ENCODE measurements at places on chromosomes 12 and 14.

GRCh38 chr12:108568338-108569154 lies 6.2 kb downstream of the ISCU start:
- DNase-seq, result no peak

DNA sequence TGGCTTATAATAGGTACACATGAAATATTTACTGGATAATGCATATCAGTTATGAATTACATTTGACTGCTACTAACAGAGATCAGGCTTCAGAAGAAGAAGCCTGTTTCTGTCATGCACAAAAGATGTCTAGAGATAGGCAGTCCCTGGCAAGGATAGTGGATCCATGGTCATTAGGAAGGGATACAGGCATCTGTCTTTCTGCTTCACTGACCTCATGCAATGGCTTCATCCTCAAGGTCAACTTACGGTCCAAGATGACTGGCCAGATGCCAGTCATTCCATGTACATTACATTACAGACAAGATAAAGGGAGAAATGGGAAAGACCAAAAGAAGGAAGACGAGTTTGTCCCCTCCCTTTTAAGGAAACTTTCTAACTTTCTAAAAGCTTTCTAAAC lies 94.0 kb downstream of the NUAK1 start:
- DNase-seq, result no peak

- no peak for DNase-seq
These were observed 430.0 kb downstream of the CCDC91 start for GRCh38 chr12:28620281-28620680.

DNA sequence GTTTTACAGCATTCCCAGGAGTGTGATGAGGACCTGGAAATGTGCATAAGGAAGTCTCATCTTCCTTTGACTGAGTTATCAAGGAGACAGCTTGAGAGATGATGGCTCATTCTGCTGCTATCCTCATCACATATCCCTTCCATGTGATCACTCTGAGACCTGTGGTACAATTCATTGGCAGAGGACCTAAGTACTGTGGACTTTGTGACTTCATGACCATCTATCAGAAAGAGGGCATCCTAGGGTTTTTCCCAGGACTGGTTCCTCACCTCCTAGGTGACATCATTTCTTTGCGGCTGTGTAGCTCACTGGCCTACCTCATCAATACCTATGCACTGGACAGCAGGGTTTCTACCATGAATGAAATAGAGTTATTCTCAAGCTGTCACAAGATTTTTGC lies 172.1 kb upstream of the PLEKHG7 start:
- DNase-seq, result no peak

DNA sequence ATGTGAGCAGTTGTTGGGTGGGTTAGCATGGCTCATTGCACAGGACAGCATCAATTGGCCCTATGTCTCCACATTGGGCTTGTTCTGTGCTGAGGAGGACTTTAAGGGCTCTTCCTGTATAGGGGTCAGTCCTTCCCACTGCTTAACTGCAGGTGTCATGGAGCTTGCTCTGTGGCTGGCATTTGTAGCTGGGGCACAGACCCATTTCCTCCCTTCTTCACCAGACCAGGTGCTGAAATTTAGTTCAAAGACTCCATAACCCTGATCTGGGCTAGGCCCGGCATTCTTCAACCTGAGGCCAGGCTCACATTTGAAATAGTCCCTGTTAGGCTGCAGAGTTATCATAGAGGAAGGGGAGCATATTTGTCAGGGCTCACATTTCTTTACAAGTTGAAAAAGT lies 12.8 kb downstream of the CHST11 start:
- no peak for DNase-seq

- DNase-seq, result no peak
These were observed 92.3 kb downstream of the DERA start for GRCh38 chr12:16003460-16003859.

- DNase-seq, result peak; percentile 92
These were observed at the start of gene MAP3K9 for GRCh38 chr14:70809225-70810219. MAP3K9 (minus strand) TSS chr14:70809513; CDS start chr14:70809171, 342 bp downstream.

DNA sequence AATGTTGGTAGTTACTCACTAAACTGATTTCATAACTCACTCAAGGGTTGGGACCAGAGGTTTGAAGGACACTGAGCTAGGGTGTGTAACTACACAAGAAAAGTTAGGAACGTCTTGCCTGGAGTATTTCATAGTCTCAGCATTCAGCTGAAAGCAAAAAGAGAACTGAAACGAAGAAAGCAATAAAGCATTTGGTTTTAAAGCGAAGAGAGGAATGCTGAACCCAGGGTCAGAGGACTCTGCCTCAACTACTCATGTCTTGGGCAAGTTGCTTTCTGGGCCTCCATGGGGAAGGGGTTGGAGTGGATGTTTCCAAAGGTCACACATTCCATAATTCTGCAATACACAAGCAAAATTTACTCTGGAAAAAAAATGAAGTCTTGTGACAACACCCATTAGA lies 1.4 kb downstream of the GNS start:
- DNase-seq, result no peak

DNA sequence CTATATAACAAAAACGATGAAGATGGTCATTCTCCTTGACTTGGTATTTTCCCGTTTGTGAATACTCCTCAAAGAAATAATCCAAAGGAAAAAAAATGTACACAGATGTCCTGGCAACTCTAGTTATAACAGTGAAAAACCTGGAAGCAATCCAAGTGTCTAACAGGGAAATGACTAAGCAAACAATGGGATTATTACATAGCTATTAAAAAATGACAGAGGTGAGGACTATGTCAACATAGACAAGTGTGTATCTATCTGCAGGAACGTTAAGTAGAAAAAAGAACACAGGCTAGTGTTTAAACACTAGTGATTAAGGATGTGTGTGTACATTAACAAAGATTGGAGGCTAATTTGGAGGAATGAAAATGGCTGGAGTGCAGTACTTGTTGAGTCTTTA lies 5.9 kb upstream of the APOLD1 start:
- no peak for DNase-seq

GRCh38 chr12:129532707-129533499 lies 370.9 kb downstream of the TMEM132D start:
- no peak for DNase-seq

DNA sequence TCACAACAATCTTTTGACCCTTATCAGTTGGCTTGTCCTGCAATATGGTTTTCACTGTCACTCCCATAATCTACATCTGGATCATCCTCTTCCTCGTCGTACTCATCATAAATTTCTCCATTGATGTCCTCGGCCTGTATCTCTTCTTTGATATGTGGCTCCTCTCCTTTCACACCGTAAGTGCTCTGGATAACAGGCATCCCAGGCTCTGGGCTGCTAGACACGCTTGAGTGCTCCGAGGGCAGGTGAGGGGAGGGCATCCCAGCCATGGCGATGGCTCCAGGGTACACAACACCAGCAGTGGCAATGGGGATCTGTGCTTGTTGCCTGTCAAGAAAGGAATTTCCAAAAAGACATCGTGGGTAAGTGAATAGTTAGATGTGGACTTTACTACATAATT lies 415.3 kb downstream of the SOX5 start:
- DNase-seq, result no peak

DNA sequence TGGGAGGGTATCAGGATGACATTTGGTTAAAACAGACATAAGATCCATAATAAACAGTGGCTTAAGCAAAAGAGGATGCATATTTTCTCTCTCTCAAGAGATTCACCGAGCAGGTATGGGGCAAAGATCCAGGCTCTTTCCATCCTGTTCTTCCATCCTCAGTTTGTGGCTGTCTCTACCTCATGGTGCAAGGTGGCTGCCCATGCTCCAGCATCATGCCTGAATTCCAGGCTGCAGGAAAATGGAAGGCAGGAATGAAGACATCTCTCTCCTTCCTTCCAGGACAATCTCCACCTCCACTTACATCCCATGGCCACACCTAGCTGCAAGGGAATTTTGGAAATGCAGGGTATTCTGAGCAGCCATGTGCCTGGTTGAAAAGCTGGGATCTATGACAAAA lies 136.0 kb downstream of the GLT1D1 start:
- no peak for DNase-seq

- DNase-seq, result no peak
These were observed 177.2 kb upstream of the NEDD1 start for GRCh38 chr12:96729886-96730285.

GRCh38 chr12:85352016-85352415 lies 72.0 kb downstream of the ALX1 start:
- DNase-seq, result no peak

DNA sequence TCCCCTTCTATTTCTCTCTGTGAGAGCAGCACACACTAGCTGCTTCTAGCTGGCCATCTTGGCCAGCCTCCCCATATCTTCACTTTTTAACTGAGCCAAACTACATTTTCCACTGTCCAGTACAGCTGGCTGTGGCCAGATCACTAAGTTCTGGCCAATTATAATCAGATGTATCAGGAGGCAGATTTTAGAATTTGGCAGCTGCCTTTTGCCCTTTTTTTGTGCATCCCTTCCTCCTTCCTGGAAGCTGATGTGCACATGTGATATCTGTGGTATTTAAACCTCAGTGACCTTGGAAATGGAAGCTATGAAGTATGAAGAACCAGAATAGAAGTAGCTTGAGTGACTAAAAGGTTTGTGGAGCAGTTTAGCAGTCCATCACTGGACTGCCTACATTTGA lies 49.8 kb upstream of the ANO6 start:
- DNase-seq, result no peak

GRCh38 chr14:24196071-24197055 lies 1.1 kb upstream of the TM9SF1 start:
- DNase-seq, result no peak

- DNase-seq, result no peak
These were observed 231.2 kb downstream of the ETNK1 start for GRCh38 chr12:22856178-22856577.

DNA sequence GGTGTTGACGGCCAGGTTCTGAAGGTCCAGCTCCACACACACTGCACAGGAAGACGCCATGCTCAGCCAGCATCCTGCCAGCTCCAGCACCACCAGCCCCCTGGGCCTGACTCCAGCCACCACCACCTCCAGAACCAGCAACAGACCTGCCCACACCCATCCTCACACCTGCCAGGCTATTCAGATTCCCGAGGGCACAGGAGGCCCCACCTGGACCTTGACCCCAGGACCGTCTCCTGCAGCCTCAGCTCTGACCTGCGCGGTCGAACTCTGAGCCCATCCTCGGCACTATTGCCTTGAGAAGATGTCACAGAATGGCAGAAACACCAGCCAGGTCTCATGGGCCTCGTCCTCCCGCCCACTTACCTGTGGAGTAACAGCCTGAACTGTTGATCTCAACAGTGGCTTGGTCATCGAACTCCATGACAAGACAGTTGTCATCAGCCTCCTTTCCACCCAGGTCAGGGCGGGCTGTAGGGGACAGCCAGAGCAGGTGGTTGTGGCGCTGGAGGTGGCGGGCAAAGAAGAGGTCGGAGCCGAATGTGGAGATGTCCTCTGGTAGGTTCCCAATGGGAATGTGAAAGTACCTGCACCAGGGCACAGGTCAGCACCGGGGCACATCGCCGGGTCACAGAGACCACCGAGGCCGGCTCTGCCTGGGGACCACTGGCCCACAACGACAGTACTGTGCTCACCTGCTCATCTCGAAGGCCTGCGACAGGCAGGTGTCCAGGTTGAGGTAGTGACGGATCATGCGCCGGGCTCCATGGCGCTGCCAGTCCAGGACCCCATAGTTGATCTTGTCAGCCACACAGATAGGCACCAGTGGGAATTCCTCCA lies 23.5 kb downstream of the P2RX2 start:
- no peak for DNase-seq

DNA sequence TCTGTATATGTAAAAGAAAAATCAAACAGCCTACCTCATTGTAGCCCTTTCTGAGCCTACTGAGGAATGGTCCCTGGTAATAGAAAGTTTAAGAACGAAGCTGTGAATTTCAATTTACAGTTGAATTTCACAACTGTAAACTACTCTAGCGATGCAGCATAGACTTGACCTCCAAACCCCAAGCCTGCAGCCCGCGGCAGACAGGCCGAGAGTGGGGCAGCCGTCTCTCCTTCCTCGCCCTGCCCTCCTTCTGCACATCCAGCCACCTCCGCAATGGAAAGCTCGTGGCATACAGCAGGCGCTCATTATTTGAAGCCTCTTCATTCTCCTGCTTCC lies 15.3 kb downstream of the RNASE2 start:
- no peak for DNase-seq

DNA sequence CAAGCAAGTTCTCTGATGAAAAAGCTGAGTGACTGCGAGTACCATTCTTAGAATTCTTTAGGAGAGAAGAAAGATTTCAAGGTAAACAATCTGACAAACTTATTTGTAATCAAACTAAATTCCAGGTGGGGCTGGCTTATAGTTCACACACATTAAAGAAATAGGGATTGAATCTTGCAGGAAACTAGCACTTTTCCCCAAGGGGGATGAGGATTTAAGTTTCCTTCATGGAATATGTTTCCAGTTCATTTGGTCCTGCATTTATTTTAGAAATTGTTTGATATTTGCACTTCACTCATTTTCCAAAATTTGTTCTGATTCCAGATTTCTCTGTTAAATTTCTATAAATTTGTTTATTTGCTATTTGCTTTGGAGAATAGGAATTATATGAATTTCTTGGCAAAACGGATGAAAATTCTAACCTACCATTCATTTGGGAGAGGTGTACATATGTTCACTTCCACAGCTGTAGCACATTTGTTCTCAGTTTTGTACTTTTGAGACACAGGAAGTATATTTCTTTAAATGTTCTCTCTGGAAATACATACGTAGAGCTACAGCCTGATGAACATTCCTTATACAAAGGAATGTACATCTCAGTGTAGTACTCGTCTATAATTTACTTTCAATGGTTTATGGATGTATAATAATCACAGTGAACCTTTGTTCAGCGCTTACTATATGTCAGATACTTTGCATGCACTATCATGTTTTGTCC lies 145.5 kb downstream of the AKAP6 start:
- no peak for DNase-seq

GRCh38 chr12:124916374-124917134 lies 2.1 kb upstream of the UBC start:
- no peak for DNase-seq

GRCh38 chr12:28905220-28905955 lies 243.7 kb upstream of the FAR2 start:
- no peak for DNase-seq

DNA sequence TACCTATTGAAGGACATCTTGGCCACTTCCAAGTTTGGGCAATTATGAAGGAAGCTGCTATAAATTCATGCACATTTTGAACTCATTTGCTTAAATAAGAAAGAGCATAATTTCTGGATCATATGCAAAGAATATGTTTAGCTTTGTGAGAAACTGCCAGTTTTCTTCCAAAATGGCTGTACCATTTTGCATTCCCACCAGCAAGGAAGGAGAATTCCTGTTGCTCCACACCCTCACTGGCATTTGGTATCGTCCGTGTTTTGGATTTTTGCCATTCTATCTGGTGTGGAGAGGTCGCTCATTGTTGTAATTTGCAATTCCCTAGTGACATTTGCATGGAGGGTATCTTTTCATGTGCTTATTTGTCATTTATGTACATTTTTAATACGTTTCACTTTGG lies 339.3 kb downstream of the DAD1 start:
- DNase-seq, result no peak

DNA sequence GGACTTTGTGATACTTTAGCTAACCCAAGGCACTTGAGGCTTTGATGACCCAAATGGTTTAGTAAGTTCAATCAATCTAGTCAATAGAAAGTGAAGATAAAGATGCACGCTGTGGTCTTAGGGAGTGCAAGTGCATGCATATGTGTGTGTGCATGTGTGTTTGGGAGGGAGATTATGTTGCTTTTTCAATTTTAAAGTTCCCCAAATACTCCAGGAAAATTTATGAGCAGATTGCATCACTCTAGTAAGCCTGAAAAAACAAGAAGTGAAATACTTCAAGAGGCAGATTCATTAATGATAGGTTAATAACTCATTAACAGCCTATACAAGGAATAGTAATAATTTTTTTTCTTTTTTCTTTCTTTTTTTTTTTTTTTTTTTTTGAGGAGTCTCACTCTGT lies 12.4 kb upstream of the SIX1 start:
- DNase-seq, result no peak

All from 8988T (cell line).